CD8-positive, alpha-beta memory T cell (primary cell): ENCODE measurements at places on chromosomes 6 and 20. TPM values are rescaled to one million over a fixed set of nuclear protein-coding genes. Genes with fewer than 3 reads are reported as not detected.
A peak's percentile ranks its signal among the peaks of the same experiment; 100 is the strongest.

The FERMT1 gene
- 0.22 TPM for total RNA-seq

- no peak for DNase-seq
These were observed 67.4 kb upstream of the ASCC3 start for GRCh38 chr6:100948381-100949133.

The PRSS16 gene
- total RNA-seq, result 0.55 TPM

DNA sequence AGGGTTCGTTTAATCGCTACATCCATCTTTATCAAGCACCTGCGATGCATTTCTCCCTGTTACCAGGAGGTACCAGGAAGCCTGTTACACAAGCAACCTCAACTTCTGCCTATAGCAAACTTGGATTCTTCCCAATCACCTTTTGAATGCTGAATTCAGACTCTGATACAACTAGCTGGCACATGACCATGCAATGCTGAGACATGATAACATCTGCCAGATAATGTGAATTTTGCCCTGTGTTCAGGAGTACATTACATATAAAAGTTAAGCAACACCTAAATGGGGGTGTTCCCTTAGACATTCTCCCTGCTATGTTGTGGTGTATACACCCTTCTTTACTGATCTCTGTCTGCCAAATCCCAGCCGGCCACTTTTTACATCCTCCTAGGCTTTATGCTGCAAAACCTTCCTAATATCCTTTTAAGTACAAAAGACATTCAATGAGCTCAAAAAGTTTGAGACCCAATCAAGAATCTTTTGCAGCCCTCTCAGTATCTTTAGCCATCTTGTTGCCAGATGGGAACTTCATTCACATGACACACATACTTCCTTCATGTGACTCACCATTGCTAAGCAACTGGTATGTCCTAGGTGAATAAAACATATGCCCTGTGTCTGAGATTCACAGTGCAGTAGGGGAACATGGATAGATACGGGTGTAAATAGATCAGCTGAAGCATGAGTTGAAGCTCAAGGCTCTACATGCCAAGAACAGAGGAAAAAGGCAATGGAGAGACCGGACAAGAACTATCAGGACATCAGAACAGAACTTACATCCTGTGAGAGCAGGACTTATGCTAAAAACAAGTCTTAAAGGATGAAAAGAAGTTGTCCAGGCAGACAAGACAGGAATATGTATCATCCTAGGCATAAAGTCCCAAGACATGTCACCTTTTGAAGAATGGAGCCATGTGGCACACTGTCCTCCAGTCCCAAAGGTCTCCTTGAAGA, 84.3 kb downstream of the ZHX3 start:
- DNase-seq, result no peak

DNA sequence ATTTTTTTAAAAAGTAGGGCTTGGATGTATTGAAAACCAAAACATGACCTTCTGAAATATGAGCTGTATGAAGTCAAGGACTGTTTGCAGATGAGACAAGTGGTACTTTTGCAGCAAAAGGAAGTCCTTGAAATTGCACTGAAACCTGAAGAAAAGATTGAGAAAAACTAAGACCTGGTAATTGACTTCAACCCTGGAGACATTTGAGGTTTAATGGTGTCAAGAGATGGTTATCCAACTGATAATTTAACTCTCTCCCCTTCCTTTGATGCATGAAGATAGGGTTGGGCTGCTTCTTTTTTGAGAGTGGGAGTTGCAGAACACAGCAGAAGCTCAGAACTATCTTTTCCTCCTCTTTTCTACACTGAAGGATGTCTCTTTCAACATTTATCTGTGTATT, 180.9 kb upstream of the DTNBP1 start:
- DNase-seq, result no peak

DNA sequence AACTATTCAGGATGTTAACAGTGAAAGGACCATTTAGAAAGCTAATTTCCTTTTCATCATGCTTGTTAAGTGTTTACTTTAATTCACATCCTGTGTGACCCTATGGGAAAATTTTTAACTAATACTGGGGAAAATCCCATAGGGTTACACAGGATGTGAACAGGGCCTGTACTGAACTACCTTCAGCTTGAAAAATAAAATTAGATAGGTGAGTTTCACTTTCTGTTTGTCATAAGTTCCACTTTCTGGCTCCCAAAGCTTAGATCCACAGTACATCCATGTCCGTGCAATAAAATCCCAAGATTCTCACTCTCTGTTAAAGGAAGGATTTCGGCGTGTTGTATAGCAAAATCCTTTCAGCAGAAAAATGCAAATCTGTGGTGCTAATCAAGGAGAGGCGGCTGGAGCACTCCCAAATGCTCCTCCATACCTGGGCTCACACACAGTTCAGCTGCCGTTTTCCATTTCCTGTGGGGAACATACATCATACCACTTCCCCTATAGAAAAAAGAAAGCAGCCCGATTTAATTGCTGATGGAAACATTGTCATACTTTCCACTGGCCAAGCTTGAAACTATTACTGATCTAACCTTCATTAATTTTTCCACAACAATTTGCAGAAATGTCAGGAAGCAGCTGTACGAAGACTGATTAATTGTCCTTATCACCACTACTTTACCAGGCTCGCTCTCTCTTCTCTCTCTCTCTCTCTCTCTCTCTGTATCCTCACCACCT, 125.2 kb downstream of the HIVEP2 start:
- DNase-seq, result peak; percentile 36

GRCh38 chr6:124203812-124204167, 400.1 kb downstream of the NKAIN2 start:
- DNase-seq, result no peak

The GSTA3 gene
- not detected for total RNA-seq

The SASH1 gene
- 0.95 TPM for total RNA-seq

The DAAM2 gene
- not detected for total RNA-seq
